ENCODE measurements at places on chromosomes 1 and 21. TPM values are rescaled to one million over a fixed set of nuclear protein-coding genes. Genes with fewer than 3 reads are reported as not detected.

DNA sequence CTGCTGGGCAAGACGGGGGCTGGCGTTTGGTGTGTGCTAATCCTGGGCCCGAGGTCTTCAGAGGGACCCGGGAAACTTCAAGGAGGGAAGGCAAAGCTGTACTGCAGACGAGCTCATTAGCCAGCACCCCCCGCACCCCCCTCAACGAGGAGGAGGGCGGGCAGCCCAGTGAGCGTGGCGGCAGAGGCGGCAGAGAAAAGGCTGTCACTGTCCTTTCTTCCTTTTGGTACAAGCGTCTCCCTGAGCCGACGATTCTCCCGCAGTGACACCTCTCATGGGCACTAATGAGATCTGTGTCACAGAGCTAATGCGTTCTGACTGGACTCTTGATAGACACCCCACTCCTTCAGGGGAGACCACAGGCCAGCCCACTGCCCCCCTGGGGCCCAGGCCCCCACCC lies 29.5 kb downstream of the DMAP1 start:
- H3K4me1 ChIP-seq = peaks cover 24% of the 10 kb centered on the region
- no peaks in the 10 kb centered on the region for H3K27me3 ChIP-seq
- no peak overlapping the region for H3K4me3 ChIP-seq
- H3K27ac ChIP-seq = no peak overlapping the region

DNA sequence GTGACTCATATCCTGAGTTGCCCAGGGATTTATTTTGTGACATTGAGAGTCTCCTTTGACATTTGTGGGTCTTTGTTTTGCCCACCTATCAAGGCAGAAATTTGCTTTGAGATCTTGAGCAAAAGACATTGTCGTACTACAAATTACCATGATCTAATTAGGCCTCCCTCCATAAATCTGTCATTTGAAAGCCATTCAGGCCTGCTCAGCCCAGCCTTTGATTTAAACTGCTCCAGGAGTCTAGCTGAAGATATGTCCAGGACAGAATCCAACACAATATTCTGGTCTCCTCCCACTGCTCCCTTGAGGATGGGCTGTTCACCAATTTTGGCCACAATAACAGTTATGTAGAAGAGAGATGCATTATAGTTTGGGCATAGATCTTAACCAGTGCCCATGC lies 86.7 kb downstream of the PROX1 start:
- H3K27me3 ChIP-seq = no peaks in the 10 kb centered on the region
- DNase-seq = no peak
- H3K4me3 ChIP-seq = no peak overlapping the region
- H3K4me1 ChIP-seq = no peaks in the 10 kb centered on the region
- no peaks in the 10 kb centered on the region for H3K36me3 ChIP-seq

GRCh38 chr21:46163380-46163779 lies 8.0 kb upstream of the FTCD start:
- DNase-seq = no peak
- H3K27ac ChIP-seq = no peak overlapping the region
- H3K4me3 ChIP-seq = no peak overlapping the region
- no peaks in the 10 kb centered on the region for H3K4me1 ChIP-seq
- peaks cover 11% of the 10 kb centered on the region for H3K36me3 ChIP-seq

DNA sequence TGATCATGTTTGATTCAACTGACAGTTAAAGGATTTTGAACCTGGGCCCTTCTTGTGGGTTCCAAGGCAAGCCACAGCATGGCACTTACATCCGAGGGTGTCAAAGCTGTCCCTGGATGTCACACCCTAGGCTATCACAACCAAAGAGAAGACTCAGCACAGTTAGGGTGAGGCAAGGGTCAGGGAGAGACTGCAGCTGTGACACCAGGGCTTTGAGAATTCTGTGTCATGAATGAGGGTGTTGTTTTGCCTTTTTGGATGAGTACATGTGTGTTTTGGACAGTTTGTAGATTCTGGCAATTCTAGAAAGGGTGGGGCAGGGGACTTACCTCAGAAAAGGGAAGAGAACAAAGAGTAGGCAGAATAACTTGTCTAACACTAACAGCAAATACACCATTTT lies 37.8 kb upstream of the ZNF326 start:
- H3K4me1 ChIP-seq = peaks cover 19% of the 10 kb centered on the region
- H3K4me3 ChIP-seq = no peak overlapping the region
- no peaks in the 10 kb centered on the region for H3K27me3 ChIP-seq
- no peak for DNase-seq
- no peaks in the 10 kb centered on the region for H3K36me3 ChIP-seq

DNA sequence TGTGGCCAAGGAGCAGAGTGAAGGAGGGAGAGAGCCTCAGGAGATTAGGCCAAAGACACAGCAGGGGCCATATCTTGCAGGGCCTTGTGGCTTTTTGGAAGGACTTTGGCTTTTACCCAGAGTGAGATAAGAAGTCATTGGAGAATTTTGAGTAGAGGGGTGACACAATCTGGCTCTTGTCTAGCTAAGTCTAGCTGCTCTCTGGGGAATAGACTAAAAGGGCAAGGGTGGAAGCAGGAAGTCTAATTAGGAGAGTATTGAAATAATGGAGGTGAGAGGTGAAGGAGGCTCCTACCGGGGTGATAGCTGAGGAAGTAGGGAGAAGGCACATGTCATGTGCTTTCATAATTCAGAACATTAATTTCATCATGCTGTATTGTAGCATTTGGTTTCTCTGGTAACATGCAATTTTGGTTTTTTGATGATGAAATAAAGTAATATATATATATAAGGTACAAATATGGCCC lies 34.3 kb upstream of the KCNA3 start:
- H3K4me3 ChIP-seq = no peak overlapping the region
- no peaks in the 10 kb centered on the region for H3K27me3 ChIP-seq
- DNase-seq = no peak
- H3K27ac ChIP-seq = no peak overlapping the region
- H3K4me1 ChIP-seq = no peaks in the 10 kb centered on the region
- no peaks in the 10 kb centered on the region for H3K36me3 ChIP-seq

DNA sequence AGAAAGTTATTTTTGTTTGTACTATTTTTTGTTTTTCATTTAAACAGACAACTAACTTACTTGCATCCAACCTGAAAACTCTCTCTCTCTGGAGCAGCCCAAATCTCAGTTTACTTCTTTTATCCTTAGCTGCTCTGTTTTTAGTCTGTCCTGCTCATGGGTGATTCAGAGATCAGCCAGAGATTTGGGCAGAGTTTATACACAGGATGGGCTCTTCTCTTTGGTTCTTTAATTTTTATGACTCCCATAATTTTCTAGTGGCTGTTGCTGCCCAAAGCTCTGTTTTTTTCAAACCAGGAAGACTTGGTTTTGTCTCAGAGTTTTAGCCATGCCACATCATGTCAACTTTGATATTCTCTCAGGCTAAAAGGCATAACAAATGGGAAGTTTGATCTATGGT lies 86.8 kb upstream of the CD55 start:
- H3K27ac ChIP-seq = no peak overlapping the region
- no peaks in the 10 kb centered on the region for H3K27me3 ChIP-seq
- H3K36me3 ChIP-seq = no peaks in the 10 kb centered on the region
- DNase-seq = no peak
- no peak overlapping the region for H3K4me3 ChIP-seq
- H3K4me1 ChIP-seq = no peaks in the 10 kb centered on the region

- peaks cover 5% of the 10 kb centered on the region for H3K4me1 ChIP-seq
- no peaks in the 10 kb centered on the region for H3K36me3 ChIP-seq
- no peak overlapping the region for H3K4me3 ChIP-seq
- no peaks in the 10 kb centered on the region for H3K27me3 ChIP-seq
Measured at GRCh38 chr1:96698342-96698983, 23.1 kb upstream of the PTBP2 start.

DNA sequence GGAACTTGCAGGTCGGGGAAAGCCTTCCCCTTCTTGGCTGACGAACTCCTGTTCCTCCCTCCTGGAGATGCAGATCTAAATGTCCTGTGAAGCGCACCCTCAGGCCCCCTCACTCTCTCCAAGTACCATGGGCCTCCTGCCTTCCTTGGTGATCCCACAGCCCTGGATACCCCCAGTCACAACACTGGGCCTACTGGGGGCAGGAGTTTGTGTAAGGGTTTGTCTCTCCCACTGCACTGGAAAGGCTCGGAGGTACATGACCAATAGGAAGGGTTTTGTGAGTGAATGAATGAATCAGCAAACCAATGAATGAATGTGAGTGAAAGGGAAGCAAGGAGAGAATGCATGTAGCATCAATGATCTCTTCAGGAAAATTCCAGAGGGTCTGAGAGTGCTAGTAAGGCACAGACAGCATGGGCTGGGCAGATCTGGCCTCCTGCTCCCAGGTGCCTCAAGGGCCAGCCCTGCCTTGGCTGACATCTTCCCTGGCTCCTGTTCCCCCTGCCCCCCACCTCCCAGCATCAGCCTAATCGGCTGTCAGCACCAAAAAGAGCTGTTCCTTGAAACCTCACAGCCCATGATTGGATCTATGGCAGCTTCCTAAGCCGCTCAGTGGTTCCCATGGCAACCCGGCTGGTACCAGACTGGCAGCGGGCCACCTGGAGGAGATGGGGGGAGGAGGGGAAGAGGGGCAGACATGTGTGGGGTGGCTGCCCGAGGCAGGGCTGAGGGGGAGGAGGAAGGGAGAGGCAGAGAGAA lies 95.8 kb downstream of the VWA5B1 start:
- peaks cover 45% of the 10 kb centered on the region for H3K27me3 ChIP-seq
- no peaks in the 10 kb centered on the region for H3K36me3 ChIP-seq
- no peak overlapping the region for H3K4me3 ChIP-seq
- H3K4me1 ChIP-seq = no peaks in the 10 kb centered on the region

- peaks cover 2% of the 10 kb centered on the region for H3K36me3 ChIP-seq
- H3K4me1 ChIP-seq = peaks cover 13% of the 10 kb centered on the region
Measured at GRCh38 chr1:234737967-234738314, 128.0 kb upstream of the IRF2BP2 start.

- no peaks in the 10 kb centered on the region for H3K36me3 ChIP-seq
- no peak overlapping the region for H3K27ac ChIP-seq
- H3K4me3 ChIP-seq = no peak overlapping the region
Measured at GRCh38 chr1:167683641-167684502, 37.9 kb upstream of the MPZL1 start.

- H3K4me3 ChIP-seq = no peak overlapping the region
- no peak overlapping the region for H3K27ac ChIP-seq
- no peaks in the 10 kb centered on the region for H3K36me3 ChIP-seq
- H3K27me3 ChIP-seq = no peaks in the 10 kb centered on the region
- peak; percentile 56 for DNase-seq
- no peaks in the 10 kb centered on the region for H3K4me1 ChIP-seq
Measured at GRCh38 chr1:36885540-36886357, 148.6 kb downstream of the GRIK3 start.

DNA sequence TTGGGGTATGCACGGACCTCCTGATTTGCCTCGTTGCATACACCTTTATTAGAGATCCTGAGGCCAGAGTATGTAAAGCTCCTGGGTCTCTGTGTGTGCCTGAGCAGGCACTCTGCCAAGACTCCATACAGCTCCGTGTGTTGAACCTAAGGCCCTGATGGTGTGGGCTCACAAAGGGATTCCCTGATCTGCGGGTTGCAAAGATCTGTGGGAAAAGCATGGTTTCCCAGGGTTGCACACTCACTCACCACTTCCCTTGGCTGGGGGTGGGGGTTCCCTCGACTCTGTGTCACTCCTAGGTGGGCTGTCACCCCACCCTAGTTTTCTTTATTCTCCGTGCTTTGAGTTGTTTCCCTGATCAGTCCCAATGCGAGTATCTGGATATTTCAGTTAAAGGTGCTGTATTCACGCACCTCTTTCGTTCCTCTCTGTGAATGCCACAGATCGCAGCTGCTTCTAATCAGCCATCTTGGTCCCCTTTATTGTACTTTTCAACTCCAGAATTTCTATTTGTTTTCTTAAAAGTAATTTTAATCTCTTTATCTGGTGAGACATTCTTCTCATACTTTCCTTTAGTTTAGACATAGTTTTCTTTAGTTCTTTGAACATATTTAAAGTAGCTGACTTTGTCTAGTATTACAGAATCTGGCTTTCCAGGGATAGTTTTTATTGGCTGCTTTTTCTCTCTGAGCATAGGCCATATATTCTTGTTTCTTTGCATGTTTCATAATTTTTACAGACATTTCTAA lies 39.0 kb upstream of the F3 start:
- peaks cover 12% of the 10 kb centered on the region for H3K36me3 ChIP-seq
- H3K4me1 ChIP-seq = peaks cover 42% of the 10 kb centered on the region
- no peaks in the 10 kb centered on the region for H3K27me3 ChIP-seq
- no peak overlapping the region for H3K4me3 ChIP-seq
- peak overlapping the region; percentile 88 for H3K27ac ChIP-seq

DNA sequence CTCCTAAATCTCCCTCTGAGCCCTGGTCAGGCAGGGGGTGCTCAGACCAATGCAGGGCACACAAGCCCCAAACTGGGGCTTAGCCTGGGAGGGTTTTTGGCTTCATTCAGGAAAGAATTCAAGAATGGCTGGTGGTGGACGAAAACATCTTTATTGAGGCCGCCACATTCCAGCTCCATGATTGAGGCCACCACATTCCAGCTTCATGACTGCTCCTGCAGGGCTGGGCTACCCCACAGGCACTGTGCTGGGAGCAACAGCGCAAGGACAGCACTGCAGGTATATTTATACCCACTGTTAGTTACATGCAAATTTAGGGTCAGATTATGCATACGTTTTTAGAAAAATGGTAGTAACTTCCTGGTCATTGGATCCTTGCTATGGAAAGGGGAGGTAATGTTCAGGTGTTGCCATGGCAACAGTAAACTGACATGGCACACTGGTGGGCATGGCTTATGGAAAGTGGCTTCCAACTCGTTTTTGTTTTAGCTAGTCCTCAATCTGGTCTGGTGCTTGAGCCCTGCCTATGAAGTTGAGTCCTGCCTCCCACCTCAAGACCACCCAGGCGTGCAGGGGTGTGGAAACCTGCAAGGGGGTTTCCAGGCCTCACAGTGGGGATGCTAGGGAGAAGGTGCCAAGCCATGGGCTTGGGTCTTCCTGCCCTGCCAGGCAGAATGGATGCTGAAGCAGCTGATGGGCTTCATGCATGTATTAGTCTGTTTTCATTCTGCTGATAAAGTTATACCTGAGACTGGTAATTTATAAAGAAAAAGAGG lies 348.7 kb upstream of the AJAP1 start:
- peak; percentile 54 for DNase-seq
- no peak overlapping the region for H3K27ac ChIP-seq
- H3K36me3 ChIP-seq = no peaks in the 10 kb centered on the region
- H3K27me3 ChIP-seq = no peaks in the 10 kb centered on the region
- H3K4me3 ChIP-seq = no peak overlapping the region

DNA sequence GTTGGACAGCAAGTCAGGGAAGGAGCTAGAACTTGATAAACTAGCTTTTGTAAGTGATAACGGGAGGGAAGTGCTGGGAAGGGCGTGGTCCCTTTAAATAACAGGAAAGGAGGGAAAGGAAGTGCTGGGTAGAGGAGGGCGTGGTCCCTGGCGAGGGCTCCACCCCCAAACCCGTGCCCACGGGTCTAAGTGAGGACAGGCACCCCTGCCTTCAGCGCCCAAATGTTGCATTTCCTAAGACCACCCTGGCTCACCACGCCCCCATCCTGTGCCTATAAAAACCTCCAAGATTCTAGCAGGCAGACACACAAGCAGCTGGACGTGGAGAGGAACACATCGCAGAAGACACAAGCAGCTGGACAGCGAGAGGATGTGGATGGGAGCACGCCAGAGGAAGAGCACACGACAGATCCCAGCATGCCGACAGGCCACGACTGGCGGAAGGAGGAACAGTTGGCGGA lies 58.5 kb downstream of the PALMD start:
- no peak overlapping the region for H3K4me3 ChIP-seq
- peaks cover 2% of the 10 kb centered on the region for H3K36me3 ChIP-seq
- peaks cover 4% of the 10 kb centered on the region for H3K27me3 ChIP-seq
- DNase-seq = no peak
- H3K27ac ChIP-seq = no peak overlapping the region

- no peaks in the 10 kb centered on the region for H3K36me3 ChIP-seq
- peak overlapping the region; percentile 94 for H3K27ac ChIP-seq
- DNase-seq = peak; percentile 89
- H3K4me1 ChIP-seq = peaks cover 67% of the 10 kb centered on the region
- H3K27me3 ChIP-seq = no peaks in the 10 kb centered on the region
Measured at GRCh38 chr1:145960468-145961108, 2.8 kb upstream of the LIX1L start.

GJA8 gene
- not detected for total RNA-seq

HORMAD1 gene
- not detected for total RNA-seq

DNASE2B gene
- not detected for total RNA-seq

SMIM1 gene
- 1.3 TPM for total RNA-seq

GLIS1 gene
- total RNA-seq = 38.0 TPM

NUDT4B gene
- total RNA-seq = 0.68 TPM

Measured in osteocyte (in vitro differentiated cells).